ENCODE measurements at places on chromosomes 3 and 15.

GRCh38 chr15:69536726-69537512, 84.3 kb downstream of the RPLP1 start:
- no peak for DNase-seq

DNA sequence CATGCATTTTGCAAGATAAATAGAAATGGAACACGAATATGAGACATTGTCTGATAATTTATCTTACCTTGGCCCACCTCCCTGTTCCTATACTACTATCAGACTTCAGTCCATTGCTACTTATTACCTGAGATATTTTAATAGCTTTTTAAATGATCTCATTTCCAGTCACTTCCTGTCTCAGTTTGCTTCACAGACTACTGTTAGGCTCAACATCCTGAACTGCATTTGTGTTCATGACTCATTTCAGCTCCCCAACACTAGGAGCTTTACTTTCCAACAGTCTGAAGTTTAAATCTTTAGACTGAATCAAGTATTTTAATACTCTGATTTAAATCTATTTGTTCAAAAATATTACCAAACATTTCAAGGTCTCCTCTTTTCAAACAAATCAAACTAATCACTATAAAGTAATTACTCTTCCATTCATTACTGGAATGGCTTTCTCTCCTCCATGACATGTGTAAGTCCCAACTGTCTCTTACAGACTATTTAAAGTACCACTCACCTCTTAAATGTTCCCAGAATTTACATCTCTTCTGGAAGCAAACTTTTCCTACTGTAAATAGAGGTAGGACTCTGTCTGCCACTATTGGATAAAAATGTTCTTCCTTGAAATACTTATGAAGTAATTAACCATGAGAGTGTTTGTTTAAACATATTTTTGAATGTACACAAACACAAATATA, 1277.6 kb downstream of the ZPLD1 start:
- DNase-seq = no peak

GRCh38 chr3:38545983-38546382, 49.8 kb downstream of the EXOG start:
- no peak for DNase-seq

- no peak for DNase-seq
These were observed 12.6 kb downstream of the RAB11A start for GRCh38 chr15:65881766-65882434.

DNA sequence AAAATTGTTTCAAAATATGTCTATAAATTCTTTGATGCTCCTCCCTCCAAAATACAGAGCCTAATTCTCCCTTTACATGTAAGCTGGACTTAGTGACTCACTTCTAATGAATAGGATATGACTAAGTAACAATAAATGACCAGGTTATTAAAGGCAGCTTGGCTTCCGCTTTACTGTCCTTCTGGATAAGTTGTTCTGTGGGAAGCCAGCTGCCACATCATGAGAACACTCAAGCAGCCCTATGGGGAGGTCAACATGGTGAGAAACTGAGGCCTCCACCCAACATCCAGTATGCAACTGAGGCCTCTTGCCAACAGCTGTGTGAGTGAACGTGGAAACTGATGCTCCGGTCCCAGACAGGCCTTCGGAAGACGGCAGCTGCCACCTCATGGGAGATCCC, 247.3 kb upstream of the CHRM5 start:
- no peak for DNase-seq

DNA sequence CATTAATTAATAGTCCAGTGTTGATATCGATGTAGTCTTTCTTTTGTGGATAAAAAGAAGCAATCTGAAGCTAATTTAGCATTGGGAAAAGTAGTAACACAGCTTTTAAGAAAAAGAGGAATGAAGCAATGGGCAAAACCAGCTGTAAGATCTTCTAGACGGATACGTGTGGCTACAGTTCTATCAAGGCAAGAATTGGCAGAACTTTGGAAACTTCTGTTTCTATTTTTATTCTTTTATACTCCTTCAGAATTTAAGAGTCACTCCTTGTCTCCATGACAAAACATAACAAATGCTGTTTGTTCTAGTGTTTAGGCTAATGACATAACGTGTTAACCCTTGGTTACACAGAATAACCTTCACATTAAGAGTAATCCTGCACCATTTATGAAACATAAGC, 289.2 kb downstream of the ROBO2 start:
- no peak for DNase-seq

- no peak for DNase-seq
These were observed 25.6 kb upstream of the C3orf62 start for GRCh38 chr3:49302613-49303012.

DNA sequence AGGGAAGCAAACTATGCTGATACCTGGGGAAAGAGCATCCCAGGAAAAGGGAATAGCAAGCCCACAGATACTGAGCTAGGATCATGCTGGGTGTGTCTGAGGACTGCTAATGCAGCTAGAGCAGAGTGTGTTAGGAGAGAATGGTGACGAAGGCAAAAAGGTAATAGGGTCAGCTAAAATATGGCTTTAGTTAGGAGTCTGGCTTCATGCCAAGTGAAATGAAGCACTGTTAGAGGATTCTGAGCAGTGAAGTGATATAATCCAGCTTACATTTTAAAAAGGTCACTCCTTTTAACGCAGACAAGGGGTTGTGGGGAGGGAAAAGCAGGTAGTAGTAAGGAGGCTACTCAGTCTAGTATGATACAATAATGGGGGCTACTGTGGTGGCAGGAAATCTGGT, 30.4 kb downstream of the SECISBP2L start:
- DNase-seq = no peak

DNA sequence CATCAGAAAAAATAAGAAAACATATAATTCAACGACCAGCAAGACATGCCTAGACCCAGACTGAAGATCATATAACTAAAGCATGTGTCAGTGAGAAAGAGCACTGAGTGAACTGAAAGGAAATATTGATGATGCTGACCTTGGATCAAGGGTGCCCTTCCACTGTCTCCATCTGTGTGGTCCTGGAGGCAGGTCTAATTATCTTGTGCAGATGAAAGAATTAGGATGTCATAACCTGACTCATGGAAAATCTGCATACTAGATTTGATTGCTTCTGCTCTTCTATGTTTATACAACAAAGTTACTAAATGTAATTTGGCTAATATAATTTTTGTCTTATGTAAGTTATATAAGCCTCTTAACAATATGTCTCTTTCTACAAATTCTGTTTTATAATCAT, 264.6 kb upstream of the TGFBR2 start:
- DNase-seq = no peak

GRCh38 chr3:153145454-153145853, 16.6 kb upstream of the RAP2B start:
- DNase-seq = no peak

DNA sequence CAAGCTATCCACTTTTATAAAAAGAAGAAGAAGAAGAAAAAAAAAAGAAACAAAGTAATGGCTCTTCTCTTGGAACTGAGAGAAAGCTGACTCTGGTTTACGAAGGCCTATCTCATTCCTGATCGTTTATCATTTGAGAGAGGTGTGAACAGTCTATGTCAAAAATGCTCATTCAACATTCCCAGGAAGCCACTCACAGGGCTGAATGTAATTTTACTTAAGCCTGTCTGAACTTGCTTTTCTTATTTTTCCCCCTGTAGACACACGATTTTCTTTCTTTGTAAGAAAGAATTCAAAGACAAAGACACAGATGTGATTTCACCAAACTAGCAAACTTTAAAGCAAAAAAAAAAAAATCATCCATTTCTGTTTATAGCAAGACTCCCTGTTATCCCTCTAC, 805.8 kb downstream of the FHIT start:
- DNase-seq = no peak

DNA sequence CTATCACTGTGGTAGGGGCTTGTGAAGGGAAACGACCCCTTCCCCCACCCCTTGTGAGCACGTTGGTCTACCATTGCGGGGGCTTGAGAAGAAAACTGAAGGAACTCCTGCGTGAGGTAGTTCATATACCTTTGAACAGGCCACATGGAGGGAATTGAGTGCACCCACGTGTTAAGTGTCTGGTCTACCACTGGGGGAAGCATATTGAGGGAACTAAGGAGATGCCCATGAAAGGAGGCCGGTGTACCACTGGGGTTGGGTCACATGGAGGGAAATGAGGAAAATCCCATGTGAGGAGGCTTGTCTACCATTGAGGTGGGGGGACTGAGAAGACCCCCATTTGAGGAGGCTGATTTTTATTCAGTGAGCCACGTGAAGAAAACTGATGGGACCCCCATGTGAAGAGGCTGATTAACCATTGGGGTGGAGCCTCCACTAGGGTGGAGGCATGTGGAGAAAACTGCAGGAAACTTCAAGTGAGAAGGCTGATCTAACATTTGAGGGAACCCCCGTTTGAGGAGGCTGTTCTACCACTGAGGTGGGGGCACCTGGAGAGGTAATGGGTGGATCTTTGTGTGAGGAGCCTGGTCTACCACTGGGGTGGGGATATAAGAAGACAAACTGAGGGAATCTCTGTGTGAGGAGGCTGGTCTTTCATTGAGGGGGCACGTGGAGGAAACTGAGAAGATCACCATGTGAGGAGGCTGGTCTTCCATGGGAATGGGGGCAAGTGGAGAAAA, 163.2 kb downstream of the FBLN2 start:
- no peak for DNase-seq

DNA sequence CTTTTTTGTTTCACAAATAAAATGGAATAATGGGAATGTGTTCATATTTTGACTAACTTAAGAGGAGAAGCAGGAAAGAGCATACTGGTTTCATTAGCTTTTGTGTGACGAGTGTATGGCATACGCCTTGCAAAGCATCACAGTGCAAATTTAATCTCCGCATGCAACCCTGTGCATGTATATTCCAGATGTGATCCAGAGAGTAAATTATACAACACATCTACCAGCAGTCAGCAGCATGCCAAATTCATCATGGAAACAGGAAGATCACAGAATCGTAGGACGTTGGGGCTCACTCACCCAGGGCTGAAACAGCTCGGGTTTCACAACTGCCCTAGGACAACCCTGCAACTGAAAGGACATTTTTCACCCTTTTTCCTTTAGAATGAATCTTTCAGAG, 53.4 kb downstream of the ADAMTS9 start:
- DNase-seq = no peak

- no peak for DNase-seq
These were observed 15.9 kb upstream of the SMAD3 start for GRCh38 chr15:67049351-67050044.

GRCh38 chr3:4220065-4220464, 83.1 kb upstream of the SETMAR start:
- DNase-seq = no peak

- DNase-seq = peak; percentile 64
These were observed 160.8 kb upstream of the TLE3 start for GRCh38 chr15:70258369-70259027.

DNA sequence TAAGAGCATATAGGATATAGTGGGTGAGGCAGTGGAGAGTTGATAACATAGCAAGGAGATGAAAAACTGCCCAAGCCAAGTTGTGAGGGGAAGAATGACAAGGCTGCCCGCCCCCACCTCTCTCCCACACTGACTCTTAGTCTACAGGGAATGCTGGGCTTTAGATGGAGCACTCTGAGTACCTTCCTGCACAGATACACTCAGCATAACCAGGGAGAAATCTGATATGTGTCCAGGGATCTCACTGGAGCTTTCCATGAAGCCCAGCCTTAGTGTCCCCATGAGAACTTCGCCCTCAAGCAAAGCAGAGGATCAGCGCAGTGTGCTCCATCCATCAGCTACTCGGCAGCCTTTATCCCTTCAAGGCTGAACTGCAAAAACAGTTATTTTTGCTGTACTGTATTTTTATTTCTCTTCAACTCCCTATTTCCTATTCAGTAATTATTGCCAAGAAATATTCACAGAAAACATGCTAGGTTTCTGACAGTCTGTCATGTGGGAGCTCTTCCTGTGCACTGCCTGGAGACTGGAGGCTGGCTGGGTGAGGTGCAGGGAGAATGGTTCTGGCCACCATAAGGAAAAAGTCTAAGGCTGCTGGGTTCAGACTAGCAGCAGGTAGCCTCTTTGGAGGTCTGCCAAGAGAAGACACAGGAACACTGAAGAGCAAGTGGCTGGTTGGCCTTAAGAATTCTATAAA, 475.2 kb upstream of the PPP2R3A start:
- no peak for DNase-seq

- DNase-seq = no peak
These were observed 57.4 kb upstream of the POLR2M start for GRCh38 chr15:57649138-57649537.
